ENCODE measurements at places on chromosomes 5 and 9.
A peak's percentile ranks its signal among the peaks of the same experiment; 100 is the strongest.

GRCh38 chr5:175464074-175464941 is 14.1 kb upstream of the SFXN1 start:
- peaks cover 6% of the 10 kb centered on the region for H3K4me1 ChIP-seq
- DNase-seq, result no peak
- no peaks in the 10 kb centered on the region for H3K27me3 ChIP-seq
- no peak overlapping the region for H3K4me3 ChIP-seq

DNA sequence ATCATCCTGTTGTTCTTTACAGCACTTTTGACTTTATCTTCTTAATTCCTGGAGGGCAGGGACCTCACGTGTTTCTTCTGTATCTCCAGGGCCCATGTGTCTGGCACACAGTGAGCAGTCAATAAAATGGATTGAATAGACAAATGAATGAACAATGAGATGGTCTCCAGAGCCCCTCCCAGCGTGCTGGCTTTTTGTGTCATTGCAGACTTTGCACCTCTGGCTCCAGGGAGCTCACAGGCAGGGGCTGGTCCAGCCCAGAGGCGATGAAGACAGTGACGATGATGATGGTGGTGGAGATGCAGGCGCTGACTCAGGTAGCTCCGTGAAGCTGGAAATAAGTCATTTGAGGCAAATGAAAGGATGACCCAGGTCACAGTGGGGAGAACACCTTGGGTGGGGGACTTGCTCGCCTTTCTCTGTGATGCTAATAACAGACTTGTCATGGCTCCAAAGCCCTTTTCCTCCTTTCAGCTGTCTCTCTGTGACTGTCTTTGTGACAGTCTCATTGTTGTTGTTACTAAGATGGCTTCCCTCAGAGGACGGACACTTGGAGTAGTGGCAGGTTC is 30.4 kb upstream of the FABP6 start:
- peaks cover 5% of the 10 kb centered on the region for H3K27me3 ChIP-seq
- peak overlapping the region; percentile 52 for H3K4me3 ChIP-seq
- H3K36me3 ChIP-seq, result no peaks in the 10 kb centered on the region
- peaks cover 9% of the 10 kb centered on the region for H3K4me1 ChIP-seq
- H3K27ac ChIP-seq, result no peak overlapping the region
- DNase-seq, result no peak

GRCh38 chr9:36148311-36149051 is 11.9 kb downstream of the GLIPR2 start:
- no peaks in the 10 kb centered on the region for H3K36me3 ChIP-seq
- H3K4me3 ChIP-seq, result no peak overlapping the region
- H3K27me3 ChIP-seq, result no peaks in the 10 kb centered on the region
- peak overlapping the region; percentile 58 for H3K27ac ChIP-seq
- H3K4me1 ChIP-seq, result peaks cover 89% of the 10 kb centered on the region
- peak; percentile 70 for DNase-seq

- peaks cover 3% of the 10 kb centered on the region for H3K27me3 ChIP-seq
- H3K36me3 ChIP-seq, result no peaks in the 10 kb centered on the region
- no peaks in the 10 kb centered on the region for H3K4me1 ChIP-seq
- no peak overlapping the region for H3K4me3 ChIP-seq
- no peak overlapping the region for H3K27ac ChIP-seq
- no peak for DNase-seq
Measured at GRCh38 chr5:77262697-77263096, 52.2 kb downstream of the PDE8B start.

- no peaks in the 10 kb centered on the region for H3K4me1 ChIP-seq
- DNase-seq, result peak; percentile 2
- H3K27me3 ChIP-seq, result peaks cover 6% of the 10 kb centered on the region
- H3K27ac ChIP-seq, result no peak overlapping the region
- H3K4me3 ChIP-seq, result no peak overlapping the region
Measured at GRCh38 chr5:174793684-174794328, 69.4 kb downstream of the MSX2 start.

DNA sequence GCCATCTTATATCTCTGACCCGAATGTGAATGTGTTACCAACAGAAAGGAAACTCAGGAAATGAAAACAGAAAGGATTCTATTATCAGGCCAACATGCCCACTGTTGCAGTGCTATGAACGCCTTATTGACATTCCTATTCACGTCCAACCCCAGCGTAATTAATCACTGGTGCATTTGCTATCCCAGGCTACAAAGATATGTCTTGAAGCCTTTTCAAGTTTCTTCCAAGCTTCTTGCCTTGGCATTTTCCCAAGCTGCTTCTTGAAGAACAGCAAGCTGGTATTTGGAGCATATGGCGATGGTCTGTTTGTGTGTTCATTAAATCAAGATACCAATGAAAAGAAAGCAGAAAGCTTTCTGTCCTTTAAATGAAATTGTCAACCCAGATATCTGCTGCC is 579.2 kb upstream of the ZNF462 start:
- H3K4me1 ChIP-seq, result no peaks in the 10 kb centered on the region
- no peak overlapping the region for H3K27ac ChIP-seq
- no peaks in the 10 kb centered on the region for H3K27me3 ChIP-seq
- H3K4me3 ChIP-seq, result no peak overlapping the region

DNA sequence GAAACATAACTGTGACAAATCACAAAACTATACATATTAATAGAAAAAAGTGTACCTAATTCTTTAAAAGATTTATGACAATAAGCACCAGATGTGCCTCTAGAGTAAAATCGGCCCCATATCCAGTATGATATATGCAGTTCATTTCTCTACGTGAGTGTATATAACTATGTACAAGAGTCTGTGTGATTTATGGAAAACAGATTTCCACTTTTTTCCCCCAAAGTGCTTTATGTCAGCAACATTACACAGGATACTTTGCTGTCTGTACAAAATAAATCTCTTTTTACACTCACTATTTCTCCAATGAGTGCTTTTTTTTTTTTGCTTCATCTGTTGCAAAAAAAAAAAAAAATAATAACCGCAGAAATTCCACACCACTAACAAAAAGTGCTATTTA is 298.8 kb upstream of the RFX3 start:
- no peaks in the 10 kb centered on the region for H3K36me3 ChIP-seq
- no peak overlapping the region for H3K27ac ChIP-seq
- H3K4me3 ChIP-seq, result no peak overlapping the region
- no peaks in the 10 kb centered on the region for H3K4me1 ChIP-seq
- no peak for DNase-seq

- no peak for DNase-seq
- no peaks in the 10 kb centered on the region for H3K27me3 ChIP-seq
- H3K4me1 ChIP-seq, result no peaks in the 10 kb centered on the region
- H3K27ac ChIP-seq, result no peak overlapping the region
Measured at GRCh38 chr5:78203815-78204214, 90.7 kb downstream of the AP3B1 start.

DNA sequence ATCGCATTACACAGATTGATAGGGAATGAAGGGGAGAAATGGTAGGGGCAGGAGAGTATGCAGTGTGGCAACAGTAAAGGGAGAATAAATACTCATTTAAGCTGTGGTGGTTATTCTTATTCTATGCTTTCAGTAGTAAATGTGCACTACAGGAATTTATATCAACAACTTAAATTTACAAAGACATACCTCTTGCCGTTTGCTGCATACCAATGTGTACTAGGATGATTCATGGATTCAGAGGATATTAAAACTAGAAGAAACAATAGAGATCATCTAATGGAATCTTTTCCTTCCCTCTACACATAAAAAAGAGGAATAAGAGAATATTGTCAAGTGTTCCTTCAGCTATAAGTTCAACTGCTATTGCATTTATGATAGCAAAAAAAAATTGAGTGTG is 103.3 kb upstream of the RASA1 start:
- H3K27me3 ChIP-seq, result no peaks in the 10 kb centered on the region
- no peaks in the 10 kb centered on the region for H3K36me3 ChIP-seq
- H3K27ac ChIP-seq, result no peak overlapping the region
- no peak for DNase-seq
- H3K4me1 ChIP-seq, result no peaks in the 10 kb centered on the region
- no peak overlapping the region for H3K4me3 ChIP-seq

DNA sequence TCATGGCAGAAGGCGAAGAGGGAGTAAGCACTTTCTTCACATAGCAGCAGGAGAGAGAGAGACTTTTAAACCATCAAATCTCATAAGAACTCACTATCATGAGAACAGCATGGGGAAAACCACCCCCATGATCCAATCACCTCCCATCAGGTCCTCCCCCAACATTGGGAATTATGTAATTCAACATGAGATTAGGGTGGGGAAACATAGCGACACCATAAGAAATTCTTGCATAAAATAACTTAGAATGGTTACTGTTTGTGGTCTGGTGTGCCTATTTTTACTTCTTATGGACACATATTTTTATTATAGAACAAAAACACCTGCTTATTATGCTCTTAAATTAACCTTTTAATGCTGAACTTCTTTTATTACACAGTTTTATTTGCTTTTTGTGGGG is 298.1 kb downstream of the PJA2 start:
- H3K36me3 ChIP-seq, result no peaks in the 10 kb centered on the region
- H3K4me1 ChIP-seq, result no peaks in the 10 kb centered on the region
- DNase-seq, result no peak
- no peak overlapping the region for H3K27ac ChIP-seq

GRCh38 chr9:110066929-110067716 is 140.8 kb downstream of the C9orf152 start:
- H3K4me1 ChIP-seq, result no peaks in the 10 kb centered on the region
- no peaks in the 10 kb centered on the region for H3K36me3 ChIP-seq
- DNase-seq, result no peak
- no peaks in the 10 kb centered on the region for H3K27me3 ChIP-seq
- no peak overlapping the region for H3K4me3 ChIP-seq

DNA sequence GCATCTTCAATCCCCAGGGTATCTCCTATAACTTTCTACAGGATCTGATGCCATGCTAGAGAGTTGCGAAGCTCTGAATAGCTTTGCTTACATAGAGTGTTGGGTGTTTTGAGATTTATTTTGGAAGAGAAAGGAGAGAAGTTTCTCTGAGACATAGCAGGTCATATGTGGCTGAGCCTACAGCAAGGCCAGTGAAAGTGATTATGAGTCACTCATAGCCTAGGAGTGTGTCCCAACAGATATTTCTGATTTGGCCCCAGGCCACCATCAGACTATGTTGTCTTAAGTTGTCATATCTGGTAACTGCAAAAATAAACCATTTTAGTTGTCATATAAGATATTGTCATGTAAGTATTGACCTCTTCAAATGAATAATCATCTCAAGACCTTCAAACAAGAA is 132.0 kb upstream of the RAI14 start:
- H3K27me3 ChIP-seq, result no peaks in the 10 kb centered on the region
- H3K27ac ChIP-seq, result no peak overlapping the region
- no peaks in the 10 kb centered on the region for H3K36me3 ChIP-seq

- no peak for DNase-seq
- no peak overlapping the region for H3K27ac ChIP-seq
- peaks cover 23% of the 10 kb centered on the region for H3K27me3 ChIP-seq
- H3K36me3 ChIP-seq, result no peaks in the 10 kb centered on the region
Measured at GRCh38 chr5:174727794-174728680, 3.7 kb downstream of the MSX2 start.

- H3K36me3 ChIP-seq, result no peaks in the 10 kb centered on the region
- H3K4me1 ChIP-seq, result no peaks in the 10 kb centered on the region
- H3K27ac ChIP-seq, result no peak overlapping the region
- H3K27me3 ChIP-seq, result no peaks in the 10 kb centered on the region
Measured at GRCh38 chr5:7606840-7607465, 211.0 kb downstream of the ADCY2 start.

- no peak overlapping the region for H3K4me3 ChIP-seq
- H3K4me1 ChIP-seq, result peaks cover 11% of the 10 kb centered on the region
- H3K36me3 ChIP-seq, result no peaks in the 10 kb centered on the region
Measured at GRCh38 chr5:150674341-150674821, 13.3 kb downstream of the MYOZ3 start.

- no peaks in the 10 kb centered on the region for H3K4me1 ChIP-seq
- no peak overlapping the region for H3K27ac ChIP-seq
- H3K27me3 ChIP-seq, result no peaks in the 10 kb centered on the region
Measured at GRCh38 chr5:107341376-107342084, 329.2 kb downstream of the EFNA5 start.

DNA sequence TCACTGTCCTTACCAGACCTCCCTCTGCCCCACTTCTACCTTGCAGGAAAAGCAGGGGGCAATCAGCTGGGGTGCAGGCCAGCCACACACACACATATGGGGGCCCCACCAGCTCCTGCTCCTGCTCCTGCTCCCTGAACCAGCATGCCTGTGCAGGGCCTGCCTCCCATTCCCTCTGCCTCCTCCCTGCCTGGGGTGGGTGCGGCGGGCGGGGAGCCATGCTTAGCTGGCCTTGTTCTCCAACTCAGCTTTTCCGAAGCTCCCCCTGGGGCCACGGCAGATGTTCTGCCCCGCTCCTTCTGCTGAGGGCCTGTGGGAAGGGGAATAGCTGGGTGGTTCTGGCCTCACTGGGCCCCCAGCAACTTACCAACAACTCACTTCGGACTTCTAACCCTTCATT is 89.8 kb downstream of the ZNF354C start:
- DNase-seq, result no peak
- no peak overlapping the region for H3K4me3 ChIP-seq
- no peak overlapping the region for H3K27ac ChIP-seq
- H3K36me3 ChIP-seq, result no peaks in the 10 kb centered on the region

DNA sequence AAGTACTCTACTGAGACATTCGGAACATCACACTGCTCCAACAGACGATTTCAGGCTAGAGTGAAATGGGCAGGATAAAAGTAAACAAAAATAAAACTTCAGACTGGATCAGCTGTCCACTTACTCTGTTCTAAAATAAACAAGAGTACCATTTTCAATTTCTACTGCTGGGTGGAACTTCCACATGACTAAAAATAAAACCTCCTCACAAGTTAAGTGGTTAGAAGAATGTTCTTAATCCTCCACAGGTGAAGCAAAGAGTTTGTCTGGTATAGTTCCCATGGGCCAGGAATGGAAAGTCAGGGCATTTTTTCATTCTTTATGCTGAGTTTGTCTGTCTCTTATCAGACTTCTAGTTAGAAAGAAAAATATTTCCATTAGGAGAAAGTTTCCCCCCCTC is 15.7 kb downstream of the NUDT12 start:
- H3K4me3 ChIP-seq, result no peak overlapping the region
- H3K27me3 ChIP-seq, result no peaks in the 10 kb centered on the region
- H3K27ac ChIP-seq, result no peak overlapping the region

DNA sequence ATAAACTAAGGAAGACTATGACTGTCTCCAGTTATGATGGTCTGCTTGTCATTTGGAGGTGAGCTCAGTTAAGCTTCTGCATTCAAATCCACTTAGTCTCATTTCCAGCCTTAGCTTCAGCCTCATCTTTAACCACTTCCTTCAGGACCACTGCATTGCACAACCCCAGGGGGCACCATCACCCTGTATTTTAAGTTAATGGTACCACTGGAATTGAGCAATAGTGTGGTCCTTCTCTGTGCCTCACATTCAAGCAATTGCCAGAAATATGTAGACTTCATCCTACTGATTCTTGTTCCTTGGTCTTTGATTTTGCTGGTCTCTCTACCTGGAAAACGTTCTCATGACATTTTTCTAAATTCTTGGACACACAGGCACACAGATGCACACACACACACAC is 131.5 kb upstream of the PTPN3 start:
- H3K27ac ChIP-seq, result no peak overlapping the region
- H3K4me1 ChIP-seq, result no peaks in the 10 kb centered on the region
- no peak for DNase-seq
- no peaks in the 10 kb centered on the region for H3K36me3 ChIP-seq
- no peaks in the 10 kb centered on the region for H3K27me3 ChIP-seq
- no peak overlapping the region for H3K4me3 ChIP-seq

- no peak overlapping the region for H3K27ac ChIP-seq
- no peak for DNase-seq
- no peak overlapping the region for H3K4me3 ChIP-seq
Measured at GRCh38 chr5:131661933-131662332, 26.9 kb upstream of the RAPGEF6 start.

All from effector memory CD4-positive, alpha-beta T cell (primary cell).